ENCODE measurements at places on chromosomes 1 and 21.

DNA sequence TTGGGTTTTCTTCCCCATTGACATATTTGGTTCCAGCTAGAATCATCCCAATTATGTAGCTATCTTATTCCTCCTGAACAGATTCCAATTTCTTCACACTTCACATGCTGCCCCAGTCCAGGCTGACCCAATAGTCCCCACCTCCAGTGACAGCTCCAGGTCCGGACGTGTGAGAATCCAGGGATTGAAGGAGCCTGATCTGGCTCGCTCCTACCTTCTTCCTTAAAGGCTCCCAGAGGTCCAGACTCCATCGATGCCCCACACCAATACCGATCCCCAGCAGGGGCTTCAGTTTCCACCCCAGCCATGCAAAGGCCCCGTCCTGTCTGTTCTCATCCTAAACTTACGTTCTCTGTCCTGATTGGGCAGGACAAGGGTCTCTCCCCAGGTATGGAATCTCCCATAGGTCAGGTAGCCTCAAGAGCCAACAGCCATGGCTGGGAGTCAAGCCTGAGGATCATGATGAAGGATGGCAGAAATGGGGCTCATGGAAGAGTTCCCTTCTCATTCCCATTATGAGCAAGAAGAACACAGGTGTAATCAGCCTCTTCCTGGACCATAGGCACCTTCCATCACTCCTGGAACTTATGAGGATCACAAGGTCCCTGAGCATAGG lies 20.4 kb upstream of the SLAMF9 start:
- DNase-seq, result no peak

- DNase-seq, result no peak
Observed at GRCh38 chr1:158002631-158003405, 9.4 kb downstream of the KIRREL1 start.

GRCh38 chr1:24110642-24111261 lies 1.2 kb downstream of the MYOM3 start:
- no peak for DNase-seq

GRCh38 chr1:36702963-36703362 lies 220.2 kb upstream of the CSF3R start:
- DNase-seq, result no peak

DNA sequence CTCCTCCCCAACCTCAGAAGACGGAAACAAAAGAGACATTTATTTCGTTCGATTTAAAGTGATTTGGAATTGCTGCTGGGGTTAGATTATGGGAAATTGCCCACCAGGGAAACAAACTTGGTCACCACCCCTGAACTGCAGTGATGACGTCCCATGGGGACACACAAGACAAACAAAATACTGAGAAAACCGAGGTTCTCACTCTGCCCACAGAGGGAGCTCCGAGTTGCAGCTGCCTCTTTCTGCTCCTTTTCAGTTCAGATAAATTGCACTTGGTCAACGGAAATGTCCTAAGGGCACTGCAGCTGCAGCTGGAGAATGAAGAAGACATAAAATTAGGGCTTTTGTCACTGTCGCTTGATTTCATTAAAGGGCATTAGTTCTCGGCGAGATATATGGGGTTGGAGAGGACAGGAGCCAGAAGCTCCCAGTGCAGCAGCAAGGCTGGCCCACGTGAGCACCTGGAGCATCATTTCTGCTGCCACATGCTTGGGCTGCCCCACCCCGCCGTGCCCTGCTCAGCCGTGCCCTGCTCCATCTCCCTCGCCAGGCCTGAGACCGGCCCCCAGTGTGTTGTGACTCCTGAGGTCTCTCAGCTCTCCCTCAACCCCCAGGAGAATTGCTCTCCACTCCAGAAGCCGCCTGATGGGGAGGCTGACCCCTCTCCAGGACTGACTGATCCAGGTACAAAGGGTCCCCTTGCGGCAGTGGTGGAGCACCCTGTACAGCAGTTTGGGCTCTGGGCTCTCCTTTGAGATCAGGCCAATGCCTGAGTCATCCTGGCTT lies 231.7 kb upstream of the AJAP1 start:
- DNase-seq, result no peak

- DNase-seq, result no peak
Observed at GRCh38 chr1:183291802-183292514, 105.9 kb downstream of the LAMC2 start.

- no peak for DNase-seq
Observed at GRCh38 chr21:15020797-15021196, 44.0 kb downstream of the NRIP1 start.

DNA sequence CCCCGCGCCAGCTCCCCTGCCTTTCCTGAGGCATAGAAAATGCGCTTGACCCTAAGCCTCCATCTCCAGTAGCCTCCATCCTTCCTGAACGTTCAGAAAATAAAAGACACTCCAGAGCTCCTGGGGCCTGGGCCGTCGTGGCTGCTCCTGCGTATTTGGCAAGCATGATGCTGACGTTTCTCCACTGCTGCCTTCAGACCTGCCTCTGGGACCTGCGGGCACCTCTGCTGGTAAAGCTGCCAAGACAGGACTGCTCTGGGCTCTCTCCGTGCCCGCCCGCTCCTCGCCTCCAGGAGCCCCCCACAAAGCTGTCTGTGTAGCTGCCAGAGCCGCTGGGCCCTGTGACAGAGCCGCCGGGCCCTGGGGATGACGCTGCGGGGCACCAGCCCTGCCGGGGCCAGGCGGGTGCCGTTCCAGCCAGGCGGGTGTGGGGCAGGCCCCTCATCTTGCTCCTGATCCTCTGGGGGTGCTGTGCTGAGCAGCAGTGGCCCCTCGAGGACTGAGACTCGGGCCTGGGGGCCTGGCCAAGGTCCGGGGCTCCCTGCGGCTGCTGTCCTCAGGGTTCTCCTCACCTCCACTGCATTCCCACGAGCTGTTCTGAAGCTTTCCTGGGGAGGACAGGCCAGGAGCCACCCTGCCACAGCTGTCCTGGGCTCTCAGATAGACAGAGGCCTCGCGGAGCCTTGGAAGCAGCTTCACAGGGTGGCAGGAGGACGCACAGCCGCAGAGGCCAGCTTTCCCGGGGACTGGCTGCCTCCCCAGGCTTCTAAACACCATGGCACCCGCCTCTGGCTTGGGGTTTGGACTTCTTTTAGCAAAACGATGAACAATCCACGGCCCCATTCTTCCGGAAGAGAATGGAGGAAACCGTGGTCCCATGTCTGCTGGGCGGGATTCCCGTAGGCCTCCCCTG lies 48.1 kb downstream of the MORN1 start:
- DNase-seq, result no peak

DNA sequence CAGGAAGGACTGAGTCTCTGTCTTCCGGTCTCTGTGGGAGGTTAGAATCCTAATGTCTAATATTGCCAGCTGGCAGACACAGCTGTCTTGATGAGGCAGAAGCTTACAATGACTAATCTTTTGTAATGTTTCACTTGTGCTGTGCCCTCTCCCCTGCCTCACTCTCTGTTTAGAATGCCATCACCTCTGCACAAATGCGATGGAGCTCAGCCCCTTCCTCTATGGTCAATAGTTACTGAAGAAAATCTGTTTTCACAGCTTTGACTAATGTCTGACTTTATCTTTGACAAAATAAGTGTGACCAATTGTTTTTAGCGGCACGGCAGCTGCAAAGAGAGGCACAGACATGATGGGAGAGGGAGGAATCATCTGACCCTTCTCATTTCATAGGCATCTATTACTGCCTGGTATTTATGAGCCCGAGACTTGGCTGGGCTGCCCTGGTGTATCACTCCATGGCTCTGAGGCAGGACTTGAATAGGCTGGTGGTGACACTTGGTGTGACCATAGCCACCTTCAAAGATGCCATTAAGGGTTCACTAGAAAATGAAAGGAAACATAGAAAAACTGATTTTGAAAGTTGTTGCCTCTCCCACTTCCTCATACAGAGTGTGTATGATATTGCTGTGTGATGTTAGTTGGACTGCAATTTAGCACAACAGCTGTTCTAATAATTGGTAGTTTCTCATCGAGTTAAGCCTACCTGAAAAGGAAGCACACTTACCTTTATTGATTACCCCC lies 163.2 kb upstream of the NBPF11 start:
- no peak for DNase-seq

DNA sequence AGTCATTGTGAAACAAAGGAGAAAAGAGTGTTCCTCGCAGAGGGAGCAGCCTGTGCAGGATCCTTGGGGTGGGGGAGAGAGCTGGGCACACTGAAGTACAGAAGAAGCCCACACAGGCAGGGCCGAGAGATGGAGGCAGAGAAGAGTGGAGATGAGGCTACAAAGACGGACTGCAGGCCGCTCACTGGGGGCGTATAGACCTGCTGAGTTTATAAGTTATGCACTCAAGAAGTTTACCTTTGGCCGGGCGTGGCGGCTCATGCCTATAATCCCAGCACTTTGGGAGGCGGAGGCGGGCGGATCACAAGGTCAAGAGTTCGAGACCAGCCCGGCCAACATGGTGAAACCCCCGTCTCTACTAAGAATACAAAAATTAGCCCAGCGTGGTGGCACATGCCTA lies 7.6 kb upstream of the SLAMF9 start:
- DNase-seq, result no peak

DNA sequence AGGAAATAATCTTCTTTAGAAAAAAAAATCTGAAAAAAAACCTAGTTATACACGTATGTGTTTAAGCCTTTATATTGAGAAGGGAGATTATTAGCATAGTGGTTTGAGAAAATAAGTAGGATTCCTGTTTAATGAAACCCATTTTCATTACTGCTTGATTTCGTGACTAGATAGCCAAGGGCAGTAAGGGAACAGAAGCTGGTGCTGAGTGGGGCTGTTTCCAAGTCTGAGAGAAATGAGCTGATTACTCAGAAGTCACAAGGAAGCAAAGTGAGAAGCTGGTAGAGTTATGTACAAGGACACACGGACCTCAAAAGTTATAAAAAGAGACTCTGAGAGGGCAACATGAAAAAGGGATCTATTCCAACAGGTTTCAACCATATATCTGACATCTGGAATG lies 256.5 kb downstream of the TTLL7 start:
- no peak for DNase-seq

GRCh38 chr1:219399446-219399845 lies 213.5 kb downstream of the ZC3H11B start:
- DNase-seq, result no peak

DNA sequence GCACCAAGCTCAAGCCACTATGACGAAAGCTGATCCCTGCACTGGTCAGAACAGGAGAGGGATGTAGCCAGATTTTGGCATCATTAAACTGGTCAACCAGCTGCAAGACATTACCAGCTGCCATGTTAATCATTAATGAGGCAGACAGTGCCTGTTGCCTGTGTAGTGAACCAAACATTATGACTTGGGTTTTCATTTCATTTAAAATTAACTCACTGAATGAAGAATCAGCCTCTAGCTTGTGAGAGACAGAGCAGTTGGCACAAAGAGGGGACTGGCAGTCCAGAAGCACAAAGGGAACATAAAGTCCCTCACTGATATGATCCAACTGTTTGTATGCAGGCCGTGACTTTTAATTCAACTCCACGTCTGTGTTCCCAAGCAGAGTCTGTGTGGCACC lies 318.9 kb downstream of the SEC16B start:
- no peak for DNase-seq

DNA sequence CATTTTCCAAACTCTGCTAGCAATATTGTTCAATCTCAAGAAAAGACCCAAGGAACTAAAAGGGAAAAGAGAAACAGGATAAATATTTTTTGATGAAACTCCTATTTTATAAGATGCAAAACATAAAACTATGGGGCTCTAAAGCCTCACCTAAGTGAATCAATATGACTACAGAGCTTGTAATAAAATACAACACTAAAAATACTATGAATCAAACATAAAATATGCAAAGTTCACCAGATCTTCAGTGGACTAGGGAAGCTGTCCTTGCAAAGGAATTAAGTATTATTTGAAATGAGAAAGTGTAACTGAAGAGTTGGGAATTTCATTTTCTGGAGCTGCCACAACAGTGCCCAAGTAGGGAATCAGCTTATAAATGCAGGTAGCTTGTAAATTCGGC lies 124.5 kb downstream of the CRB1 start:
- DNase-seq, result no peak
